Hippocampal formation (tissue), 2 donors: ENCODE measurements at places on chromosomes 6 and 20.

GRCh38 chr6:144899161-144899560 is 614.0 kb downstream of the UTRN start:
- DNase-seq = no peak

DNA sequence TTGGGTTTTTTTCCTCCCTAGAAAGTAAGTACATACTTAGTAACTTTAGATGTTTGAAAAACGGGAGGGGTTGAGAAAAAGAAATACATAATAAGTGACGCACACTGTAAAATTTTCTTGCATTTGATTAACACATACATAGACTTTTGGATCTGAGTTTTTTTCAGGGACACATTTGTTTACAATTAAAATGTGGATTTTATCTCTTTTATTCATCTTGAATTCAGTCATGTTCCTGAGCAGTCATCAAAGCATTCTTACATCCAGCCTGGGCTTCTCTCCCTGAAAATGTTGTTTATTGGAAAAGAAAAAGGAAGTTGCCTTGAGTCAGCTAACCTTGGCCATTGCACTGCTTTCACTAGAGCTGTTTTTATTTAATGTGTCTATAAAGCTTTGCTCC is 8.7 kb upstream of the RPP40 start:
- DNase-seq = no peak

DNA sequence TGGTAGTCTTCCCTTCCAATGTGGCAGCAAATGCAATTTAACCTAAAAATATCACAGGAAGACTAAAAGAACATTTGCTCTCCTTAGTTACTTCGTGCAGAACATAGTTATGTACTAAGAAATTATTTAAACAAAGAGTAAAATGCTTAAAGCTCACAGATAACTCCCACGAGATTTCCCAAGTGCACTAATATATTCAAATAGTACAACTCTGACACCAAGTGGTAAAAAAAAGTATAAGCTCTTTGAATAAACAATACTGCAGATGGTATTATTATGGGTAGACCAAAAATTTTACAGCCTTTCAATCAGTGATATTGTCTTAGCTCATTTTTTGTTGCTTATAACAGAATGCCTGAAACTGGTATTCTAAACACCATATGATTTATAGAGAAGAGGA is 52.8 kb upstream of the FILIP1 start:
- DNase-seq = no peak

DNA sequence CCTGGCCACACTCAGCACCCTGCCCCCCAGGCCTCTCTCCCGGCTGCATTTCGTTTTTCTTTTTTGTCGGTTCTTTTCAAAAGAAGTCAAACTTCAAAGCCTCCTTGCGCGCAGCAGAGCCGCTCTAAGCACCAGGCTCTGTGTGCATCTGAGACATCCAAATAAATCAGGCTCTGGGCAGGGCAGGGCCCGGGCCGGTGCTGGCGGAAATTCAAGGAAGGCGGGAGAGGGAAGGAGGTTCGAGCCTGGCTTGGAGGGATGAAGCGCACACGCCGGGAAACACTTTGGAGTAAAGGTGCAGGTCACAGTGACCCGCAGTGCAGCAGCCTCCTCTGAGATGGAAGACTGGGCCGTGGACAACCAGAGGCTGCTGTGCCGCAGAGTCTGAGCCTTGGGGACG is 5.8 kb downstream of the GATA5 start:
- no peak for DNase-seq

DNA sequence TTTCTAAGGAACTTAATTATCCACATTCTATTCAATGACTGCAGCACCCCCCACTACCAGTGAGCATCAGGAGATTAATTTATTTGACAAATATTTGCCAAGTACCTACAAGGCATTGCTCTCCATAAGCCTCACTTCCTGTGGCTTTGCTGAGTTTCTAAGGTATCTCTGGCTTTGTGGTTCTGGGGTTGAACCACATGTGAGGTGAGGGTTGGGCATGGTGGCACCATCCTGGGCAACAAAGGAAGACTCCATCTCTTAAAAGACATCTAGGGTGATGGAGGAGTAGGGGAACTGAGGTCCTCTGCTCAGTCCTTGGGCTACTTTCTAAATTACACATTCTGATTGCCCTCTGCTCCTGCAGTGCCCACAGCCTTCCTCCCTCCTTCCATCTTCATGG is 25.5 kb upstream of the WFDC2 start:
- DNase-seq = no peak

GRCh38 chr6:36605560-36606391 is 11.6 kb downstream of the SRSF3 start:
- no peak for DNase-seq

GRCh38 chr6:158706369-158706982 is 56.6 kb downstream of the SYTL3 start:
- no peak for DNase-seq

GRCh38 chr20:16178546-16179135 is 394.6 kb downstream of the KIF16B start:
- DNase-seq = no peak

- DNase-seq = no peak
These were observed 502.2 kb upstream of the JARID2 start for GRCh38 chr6:14743474-14744211.

- no peak for DNase-seq
These were observed 1.5 kb upstream of the GFOD1 start for GRCh38 chr6:13488896-13489237.

DNA sequence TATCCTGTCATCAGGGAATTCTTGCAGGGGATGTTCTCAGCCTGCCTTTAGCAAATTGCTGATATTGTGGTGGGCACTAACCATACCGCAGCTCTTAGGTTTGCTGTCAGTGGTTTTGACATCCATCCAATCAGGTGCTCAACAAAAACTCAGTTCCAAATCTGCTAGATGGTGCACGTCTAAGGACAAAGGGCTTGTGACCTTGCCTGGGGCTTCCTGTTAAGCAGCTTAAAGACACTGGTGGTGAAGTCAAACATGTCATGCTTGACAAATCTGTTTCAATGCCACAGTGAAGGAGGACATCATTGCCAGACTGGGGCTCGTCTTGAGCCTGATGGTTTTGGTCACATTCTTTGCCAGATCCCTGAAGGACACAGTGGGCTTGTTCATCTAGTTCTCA is 179.8 kb upstream of the NOX3 start:
- DNase-seq = no peak

DNA sequence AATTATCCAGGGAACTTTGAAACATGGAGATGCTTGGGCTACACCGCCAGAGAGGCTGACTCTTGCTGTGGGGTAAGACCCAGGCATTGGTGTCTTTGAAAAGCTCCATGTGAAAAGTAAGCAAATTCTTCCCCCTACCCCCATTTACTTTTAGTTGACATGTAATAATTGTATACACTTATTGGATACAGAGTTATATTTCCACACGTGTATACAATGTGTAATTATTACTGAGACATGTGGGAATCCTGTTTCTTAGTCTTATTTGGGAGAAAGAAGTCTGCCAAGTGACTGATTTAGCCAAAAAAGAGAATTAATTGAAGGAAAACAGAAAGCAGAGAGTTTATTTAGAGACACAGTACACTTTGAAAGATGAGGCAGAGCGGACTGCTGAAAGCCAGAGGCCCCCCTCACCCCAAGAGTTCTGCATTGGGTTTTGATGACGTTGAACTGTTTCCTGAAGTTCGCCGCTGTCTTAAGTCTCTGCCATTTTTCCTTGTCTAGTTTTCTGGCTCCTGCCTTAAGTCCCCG is 193.8 kb downstream of the PACRG start:
- DNase-seq = no peak

GRCh38 chr20:10550204-10551118 is 115.4 kb downstream of the SLX4IP start:
- no peak for DNase-seq

- DNase-seq = peak; percentile 45
These were observed 806 bp downstream of the MICAL1 start for GRCh38 chr6:109454496-109455436.
